ENCODE measurements at places on chromosomes 4 and X.

DNA sequence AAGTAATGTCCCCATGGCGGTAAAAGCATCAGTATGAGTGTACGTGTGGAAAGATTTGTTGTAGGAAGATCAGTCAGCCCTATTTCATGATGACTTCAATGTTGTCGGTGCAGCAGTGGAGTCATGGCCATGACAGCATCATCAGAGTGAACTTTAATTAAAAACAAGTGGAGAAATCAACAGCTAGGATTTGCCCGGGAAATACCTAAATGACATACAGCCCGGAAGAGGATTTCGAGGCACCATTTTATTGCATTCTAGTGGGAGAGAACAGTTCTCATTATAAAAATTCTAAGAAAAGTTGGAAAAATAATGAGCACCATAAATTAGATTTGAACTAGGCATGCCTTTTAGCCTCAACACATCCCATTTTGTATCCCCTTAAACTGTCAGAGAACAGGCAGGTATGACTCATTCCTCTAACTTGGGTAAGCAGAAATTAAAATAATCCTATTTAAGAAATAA is 170.1 kb downstream of the SHROOM3 start:
- DNase-seq, result no peak

- no peak for DNase-seq
Measured at GRCh38 chr4:142817442-142817841, 28.7 kb downstream of the INPP4B start.

DNA sequence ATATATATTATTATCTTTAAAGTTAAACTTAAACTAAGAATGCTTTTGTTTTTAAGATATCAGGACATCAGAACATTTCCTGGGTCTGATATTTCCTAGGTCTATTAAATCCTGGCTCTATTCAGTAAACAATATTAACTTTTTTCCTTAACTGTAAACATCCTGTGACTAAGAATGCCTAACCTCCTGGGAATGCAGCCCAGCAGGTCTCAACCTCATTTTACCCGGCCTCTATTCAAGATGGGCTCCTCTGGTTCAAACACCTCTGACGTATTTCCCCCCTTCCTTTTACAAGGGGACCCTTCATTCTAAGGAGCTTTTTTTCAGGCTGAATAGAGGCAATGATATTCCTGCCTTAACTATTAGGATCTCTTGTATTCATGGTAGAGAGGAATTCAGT is 35.8 kb upstream of the DYNLT3 start:
- DNase-seq, result no peak

- no peak for DNase-seq
Measured at GRCh38 chrX:50154429-50154828, 46.4 kb downstream of the AKAP4 start.

DNA sequence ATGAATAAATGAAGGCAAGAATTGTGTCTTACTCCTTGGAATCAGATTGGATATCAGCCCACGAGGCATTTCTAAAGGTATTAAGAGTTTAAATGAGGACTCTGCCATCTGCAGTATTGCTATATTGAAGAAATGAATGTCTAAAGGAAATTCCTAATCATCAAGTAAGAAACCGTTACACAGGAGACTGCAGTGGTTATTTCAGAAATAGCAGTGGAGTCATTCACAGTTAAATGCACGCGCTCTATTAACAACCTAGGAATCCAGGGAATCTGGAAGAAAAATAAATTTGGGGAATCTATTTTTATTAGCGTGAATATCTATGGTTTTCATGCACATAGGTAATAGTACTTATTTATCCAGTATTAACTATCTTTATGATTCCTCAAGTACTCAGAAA is 334.2 kb downstream of the TENM3 start:
- DNase-seq, result no peak

DNA sequence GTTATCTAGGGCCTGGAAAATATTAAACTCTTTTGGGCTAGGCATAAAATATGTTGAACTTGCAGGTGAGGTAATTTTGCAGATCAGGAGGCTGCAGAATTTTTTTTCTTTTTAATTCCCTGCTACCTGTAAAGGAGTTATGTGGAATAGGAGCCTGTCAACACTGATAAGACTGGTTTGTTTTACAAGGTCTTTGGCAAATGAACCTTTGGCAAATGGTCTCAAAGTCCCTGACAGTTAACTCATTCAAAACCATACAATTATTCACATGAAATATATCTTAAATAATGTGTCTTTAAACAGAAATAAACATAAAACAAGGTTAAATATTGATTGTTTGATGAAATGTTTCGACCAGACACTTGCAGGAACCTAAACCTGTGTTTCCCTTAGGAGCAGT is 340.2 kb downstream of the GASK1B start:
- DNase-seq, result no peak

DNA sequence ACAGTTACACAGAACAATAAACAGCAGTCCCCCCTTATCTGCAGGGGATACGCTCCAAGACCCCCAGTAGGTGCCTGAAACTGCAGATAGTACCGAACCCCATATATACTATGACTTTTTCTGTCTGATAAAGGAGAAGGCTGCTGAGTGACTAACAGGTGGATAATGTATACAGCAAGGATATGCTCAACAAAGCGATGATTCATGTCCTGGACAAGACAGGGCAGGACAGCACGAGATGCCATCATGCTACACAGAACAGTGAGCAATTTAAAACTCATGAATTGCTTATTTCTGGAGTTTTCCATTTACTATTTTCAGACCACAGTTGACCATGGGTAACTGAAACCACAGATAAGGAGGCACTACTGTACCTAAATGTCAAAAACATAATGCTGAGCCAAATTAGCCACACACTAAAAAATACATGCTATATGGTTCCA is 76.1 kb downstream of the MANBA start:
- DNase-seq, result no peak

DNA sequence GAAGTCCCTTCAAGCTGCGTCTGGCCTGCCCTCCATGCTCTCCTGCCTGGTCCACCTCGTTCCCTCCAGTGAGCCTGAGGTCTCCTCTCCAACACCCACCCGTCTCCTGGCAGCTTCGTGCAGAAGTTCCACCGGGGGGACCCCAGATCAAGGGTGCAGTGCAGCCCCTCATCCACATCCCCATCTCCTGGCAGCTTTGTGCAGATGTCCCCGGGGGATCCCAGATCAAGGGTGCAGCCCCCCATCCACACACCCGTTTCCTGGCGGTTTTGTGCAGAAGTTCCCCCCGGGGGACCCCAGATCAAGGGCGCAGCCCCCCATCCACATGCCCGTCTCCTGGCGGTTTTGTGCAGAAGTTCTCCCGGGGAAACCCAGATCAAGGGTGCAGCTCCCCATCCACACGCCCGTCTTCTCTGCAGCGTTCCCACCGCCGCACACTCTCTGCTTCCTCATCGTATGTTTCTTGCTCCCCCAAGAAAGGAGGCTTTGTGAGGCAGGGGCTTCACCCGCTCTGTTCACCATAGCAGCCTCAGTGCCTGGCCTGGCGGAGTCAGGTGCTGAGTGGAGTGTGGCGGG is 35.7 kb downstream of the PIGG start:
- DNase-seq, result no peak

GRCh38 chr4:138163171-138163570 is 79.0 kb downstream of the SLC7A11 start:
- DNase-seq, result no peak

- DNase-seq, result no peak
Measured at GRCh38 chr4:19739101-19739651, 512.5 kb upstream of the SLIT2 start.

- no peak for DNase-seq
Measured at GRCh38 chrX:66717926-66718325, 79.0 kb upstream of the EDA2R start.

- DNase-seq, result no peak
Measured at GRCh38 chr4:110032603-110033002, 119.9 kb downstream of the EGF start.

GRCh38 chr4:184168406-184169019 is 49.2 kb downstream of the ENPP6 start:
- peak; percentile 43 for DNase-seq

DNA sequence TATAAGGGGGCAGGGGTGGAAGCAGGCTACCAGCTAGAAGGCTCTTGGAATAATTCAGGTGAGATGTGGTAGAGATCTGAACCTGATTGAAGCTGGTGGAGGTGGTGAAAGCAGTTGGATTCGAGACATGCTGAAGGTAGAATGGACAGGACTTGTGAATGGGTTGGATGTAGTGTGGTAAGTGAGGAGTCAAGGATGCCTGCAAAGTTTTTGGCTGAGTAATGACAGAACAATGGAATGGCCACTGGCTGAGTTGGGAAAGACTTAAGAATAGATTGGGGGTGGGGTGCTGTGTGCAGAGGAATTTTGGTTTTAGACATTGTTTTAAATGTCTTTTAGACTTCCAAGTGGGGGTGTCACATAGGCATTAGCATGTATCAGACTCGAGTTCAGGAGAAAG is 33.5 kb downstream of the HPF1 start:
- DNase-seq, result no peak

GRCh38 chr4:178595500-178596138 is 1153.4 kb upstream of the AGA start:
- no peak for DNase-seq

DNA sequence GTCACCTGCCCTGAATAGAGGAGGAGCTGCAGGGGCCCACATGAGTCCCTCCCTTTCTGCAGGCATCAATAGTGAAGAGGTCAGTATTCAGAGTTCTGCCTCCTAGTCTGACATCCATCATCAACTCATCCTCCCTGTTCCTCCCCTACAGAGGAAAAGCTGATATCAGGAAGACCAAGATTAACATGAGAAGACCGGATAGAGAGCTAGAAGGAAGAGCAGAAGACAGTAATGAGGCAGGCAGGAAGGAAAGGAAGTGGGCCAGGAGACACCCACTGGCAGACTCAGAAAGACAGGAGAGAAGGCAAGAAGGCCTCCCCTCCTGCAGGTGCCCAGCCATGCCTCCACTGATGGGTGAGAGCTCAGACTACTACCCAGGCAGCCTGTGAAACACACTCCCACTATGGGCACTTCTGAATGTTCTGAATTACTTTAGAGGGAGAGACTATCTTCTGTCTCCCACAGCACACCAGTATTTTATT is 74.6 kb downstream of the CC2D2A start:
- DNase-seq, result no peak

- no peak for DNase-seq
Measured at GRCh38 chr4:172390331-172390730, 577.1 kb downstream of the GALNTL6 start.

DNA sequence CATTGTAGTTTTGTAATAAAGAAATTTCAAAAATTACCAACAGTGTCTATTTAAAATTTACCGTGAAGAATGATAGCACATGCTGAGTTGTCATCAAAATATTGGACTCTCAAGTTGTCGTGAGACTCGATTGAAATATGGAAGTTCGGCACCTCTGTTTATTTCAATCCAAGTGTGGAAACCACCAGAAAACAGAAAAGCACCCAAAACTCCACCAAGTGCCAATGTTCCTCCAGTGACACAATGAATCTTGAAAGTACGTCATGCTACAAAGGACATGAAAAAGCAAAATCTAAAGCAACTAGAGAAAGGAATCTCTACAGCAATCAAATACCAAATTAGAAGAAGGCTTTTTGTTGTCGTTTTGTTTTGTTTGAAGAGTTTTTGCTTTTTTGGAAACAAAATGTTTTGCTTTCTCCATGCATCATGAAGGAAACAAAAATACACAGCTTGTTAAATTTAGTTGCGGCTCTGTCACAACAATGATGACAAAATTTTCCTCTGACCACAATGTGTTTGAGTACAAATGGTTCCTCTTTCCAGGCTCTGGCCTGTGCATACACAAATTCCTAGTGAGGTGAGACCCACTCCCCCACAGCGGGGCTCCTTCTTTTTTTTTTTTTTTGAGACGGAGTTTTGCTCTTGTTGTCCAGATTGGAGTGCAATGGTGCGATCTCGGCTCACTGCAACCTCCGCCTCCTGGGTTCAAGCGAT is 9.6 kb upstream of the IL13RA1 start:
- DNase-seq, result no peak

GRCh38 chr4:141132709-141133145 is 542 bp downstream of the RNF150 start:
- DNase-seq, result no peak

- no peak for DNase-seq
Measured at GRCh38 chr4:125432078-125432477, 117.3 kb downstream of the FAT4 start.

GRCh38 chr4:2484993-2485392 is 16.1 kb downstream of the RNF4 start:
- DNase-seq, result no peak

DNA sequence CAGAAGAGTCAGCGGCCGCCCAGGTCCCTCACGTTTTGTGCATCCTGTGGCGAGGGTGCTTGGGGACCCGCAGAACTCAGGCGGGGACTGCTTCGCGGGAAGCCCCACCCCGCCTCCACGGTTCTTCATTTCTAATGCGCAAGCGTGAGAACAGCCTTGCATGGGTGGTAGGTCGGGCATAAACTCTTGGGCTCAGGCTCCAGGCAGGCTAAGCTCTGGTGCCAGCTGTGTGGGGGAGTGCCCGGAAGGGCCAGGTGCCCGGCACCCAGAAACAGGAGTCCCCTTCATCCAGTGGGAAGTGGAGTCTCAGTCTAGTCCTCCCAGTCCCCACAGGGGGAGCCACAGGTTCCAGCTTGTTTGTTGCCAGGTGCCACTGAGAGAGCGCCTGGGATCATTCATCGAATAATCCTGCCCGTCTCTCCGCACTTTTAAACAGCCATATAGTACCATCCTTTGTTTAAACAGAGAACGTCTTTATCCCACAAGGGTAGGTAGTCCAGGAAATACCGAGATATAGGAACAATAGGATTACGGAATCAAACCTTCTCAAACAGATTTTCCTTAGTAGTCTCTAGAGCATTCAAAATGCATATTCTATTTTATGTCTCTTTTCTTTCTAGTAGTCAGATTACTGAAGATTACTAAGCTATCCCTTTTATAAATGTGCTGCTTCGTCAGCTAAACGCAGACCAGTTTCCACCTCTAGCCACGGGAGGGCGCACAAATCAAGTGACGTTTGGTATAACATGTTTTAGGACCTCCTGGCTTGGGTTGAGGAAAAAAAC is 12.7 kb upstream of the RBBP7 start:
- DNase-seq, result peak; percentile 23

GRCh38 chrX:74370487-74370886 is 50.8 kb upstream of the SLC16A2 start:
- DNase-seq, result no peak

GRCh38 chrX:97268182-97268680 is 384.5 kb downstream of the RPA4 start:
- no peak for DNase-seq

DNA sequence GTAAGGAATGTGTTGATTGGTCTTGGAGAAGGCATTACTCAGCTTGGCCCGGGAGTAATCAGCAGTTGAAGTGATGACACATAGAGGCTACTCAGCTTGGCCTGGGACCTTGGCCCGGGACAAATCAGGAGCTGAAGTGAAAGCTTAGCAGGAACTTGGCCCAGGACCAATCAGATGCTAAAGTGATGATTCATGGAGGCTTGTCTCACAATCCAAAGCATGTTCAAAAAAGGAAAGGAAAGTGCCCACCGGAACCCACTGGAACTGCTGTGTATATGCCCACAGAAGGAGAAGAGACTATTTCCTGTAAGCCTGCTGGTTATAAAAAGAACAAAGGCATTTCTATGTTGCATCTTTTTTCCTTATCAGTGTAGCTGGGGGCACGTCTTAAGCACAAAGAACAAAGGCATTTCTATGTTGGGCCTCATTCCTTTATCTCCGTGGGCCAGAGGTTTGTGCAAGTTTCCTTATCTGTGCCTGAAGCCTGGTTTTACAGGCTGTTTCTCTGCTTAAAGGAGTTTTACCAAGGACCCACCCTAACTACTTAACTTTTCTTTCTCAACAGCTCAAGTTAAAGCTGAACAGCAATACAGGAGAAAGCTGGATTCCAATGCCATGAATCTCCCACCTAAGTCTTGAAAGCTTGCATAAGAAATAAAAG is 1176.7 kb downstream of the NLGN4X start:
- no peak for DNase-seq

GRCh38 chr4:102354671-102355454 is 9.6 kb upstream of the SLC39A8 start:
- no peak for DNase-seq

GRCh38 chr4:113094802-113095201 is 45.3 kb downstream of the ANK2 start:
- no peak for DNase-seq
